ENCODE measurements at places on chromosomes 2 and 18. TPM values are rescaled to one million over a fixed set of nuclear protein-coding genes. Genes with fewer than 3 reads are reported as not detected.

Gene C18orf54
- 0.70 TPM for total RNA-seq

Gene GKN2
- not detected for total RNA-seq

Gene GALR1
- under 0.01 TPM for total RNA-seq

Gene UGT1A7
- total RNA-seq: not detected

Gene ADAM23
- 2.4 TPM for total RNA-seq
